ENCODE measurements at places on chromosomes 16 and 17.

DNA sequence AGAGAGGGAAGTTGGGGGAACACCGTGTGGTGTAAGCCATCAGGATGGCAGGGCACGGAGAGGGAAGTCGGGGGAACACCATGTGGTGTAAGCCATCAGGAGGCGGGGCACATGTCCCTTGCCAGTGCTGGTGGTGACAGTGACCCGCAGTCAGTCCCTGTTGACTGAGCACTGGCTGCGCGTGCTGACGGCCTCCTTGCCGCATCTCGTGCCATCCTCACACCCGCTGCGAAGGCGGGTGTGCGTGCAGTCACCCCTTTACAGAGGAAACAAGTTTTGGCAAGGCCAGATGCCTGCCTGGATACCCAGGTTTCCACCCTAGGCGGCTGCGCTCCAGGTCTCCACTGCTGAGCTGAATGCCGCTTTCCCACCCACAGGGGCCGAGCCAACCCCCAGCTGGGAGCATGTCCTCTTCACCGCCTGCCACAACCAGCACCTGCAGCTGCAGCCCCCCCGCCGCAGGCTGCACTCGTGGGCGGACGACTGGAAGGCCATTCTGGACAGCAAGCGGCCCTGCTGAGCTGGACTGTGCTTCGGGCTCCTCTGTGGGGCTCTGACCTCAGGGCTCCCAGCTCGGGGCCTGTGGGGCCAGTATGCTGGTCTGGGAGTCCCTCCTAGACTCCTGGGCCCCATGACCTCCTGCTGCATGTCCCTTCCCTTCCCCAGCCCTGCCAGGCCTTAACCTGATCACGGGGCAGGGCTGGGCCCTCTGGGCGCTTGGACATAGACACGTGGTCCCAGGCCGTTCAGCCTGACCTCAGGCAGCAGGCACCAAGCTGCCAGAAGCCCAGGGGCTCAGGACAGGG lies 43.5 kb downstream of the NT5M start:
- DNase-seq, result no peak

DNA sequence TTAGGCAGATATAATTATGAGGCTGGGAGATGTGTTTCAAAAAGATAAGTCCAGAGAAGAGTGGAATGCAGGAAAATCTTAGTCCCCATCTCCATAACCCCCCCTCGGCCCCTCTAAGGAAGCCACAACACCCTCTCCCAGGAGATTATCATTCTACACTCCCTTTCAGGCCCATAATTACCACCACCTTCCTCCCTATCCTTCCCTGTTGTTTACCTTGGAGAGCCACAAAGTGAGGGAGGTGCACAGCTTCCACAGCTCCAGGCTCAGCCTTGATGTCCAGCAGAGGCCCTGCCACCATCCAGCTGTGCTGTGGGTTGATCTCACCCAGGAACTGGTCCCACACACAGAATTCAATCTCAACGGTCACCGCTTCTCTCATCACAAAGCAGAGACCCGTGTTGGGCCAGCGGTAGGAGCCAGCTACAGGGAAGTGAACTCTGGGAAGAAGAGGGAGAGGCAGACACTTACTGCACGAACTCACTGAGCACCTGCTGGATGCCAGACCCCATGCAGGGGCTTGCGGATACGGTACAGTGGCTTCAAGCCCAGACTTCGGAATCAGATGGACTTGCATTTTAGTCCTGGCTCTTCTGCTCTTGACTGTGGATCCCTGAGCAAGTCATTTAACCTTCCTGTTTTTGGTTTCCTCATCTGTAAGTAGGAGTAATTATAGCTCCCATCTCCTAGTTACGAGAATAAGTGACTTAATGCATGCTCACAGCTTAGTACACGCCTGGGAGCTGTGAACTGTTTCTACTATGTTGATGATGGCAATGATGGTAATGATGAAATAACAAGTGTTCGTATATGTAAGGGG lies 44.1 kb downstream of the MIS12 start:
- DNase-seq, result no peak

DNA sequence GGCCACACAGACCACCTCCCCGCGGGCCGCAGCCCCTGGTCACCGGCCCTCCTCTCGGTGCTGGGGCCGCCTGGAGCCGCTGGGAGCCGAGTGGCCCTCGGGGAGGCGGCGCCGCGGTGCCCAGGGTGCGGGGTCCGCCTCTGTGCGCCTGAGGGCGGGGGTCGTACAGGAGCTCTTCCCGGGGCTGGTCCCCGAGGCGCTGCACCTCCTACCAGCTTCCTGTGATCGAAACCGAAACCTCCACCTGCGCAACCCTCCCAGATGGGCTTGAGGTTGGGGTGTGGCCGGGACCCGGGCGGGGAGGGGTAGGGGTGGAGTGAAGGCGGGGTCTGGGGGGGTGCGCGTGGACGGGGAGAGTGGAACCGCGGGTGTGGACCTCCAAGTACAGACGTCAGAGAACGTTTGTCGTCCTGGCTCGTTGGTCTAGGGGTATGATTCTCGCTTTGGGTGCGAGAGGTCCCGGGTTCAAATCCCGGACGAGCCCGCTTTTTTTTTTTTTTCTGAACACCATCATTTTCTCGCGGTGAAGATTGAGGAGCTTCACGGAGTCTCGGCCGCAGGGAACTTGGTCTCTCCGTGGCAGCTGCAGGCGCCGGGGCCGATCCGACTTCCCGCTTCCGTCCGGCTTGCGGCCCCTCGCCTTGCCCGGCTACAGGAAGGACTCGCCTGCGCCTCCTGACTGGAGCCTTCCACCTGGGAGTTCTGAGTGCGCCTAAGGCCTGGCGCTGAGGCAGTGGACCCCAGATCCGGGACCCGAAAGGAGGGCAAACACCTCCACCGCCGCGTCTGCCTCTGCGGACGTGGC lies 23.9 kb downstream of the ZNF213 start:
- DNase-seq, result no peak

DNA sequence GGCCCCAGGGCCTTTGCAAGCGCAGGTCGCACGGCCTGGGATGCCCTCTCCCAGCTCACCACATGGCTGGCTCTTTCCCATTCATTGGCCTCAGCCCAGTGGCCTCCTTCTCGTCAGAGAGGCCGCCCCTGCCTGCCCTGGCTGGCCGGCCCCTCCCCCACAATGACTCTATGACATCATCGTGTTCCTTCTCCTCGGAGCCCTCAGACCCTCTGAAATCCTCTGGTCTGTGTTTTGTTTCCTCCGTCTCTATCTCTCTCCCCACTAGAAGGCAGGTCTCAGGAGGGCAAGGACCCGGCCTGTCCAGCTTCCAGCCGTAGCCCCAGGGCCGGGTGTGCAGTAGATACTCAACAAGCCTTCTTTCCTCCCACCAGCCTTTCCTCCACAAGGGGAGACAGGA lies 164.8 kb upstream of the FOXF1 start:
- DNase-seq, result no peak

GRCh38 chr17:73290399-73291259 lies 21.2 kb downstream of the CDC42EP4 start:
- DNase-seq, result no peak

GRCh38 chr17:38428112-38428642 lies at the start of gene ARHGAP23:
ARHGAP23 (plus strand) TSS chr17:38428464; CDS start chr17:38428486, 22 bp downstream.
- DNase-seq, result no peak

GRCh38 chr17:43823350-43824084 lies 9.4 kb downstream of the MPP3 start:
- DNase-seq, result no peak

- DNase-seq, result no peak
These were observed 13.3 kb upstream of the RAI1 start for GRCh38 chr17:17667947-17668346.

- no peak for DNase-seq
These were observed 110.8 kb upstream of the GSE1 start for GRCh38 chr16:85502357-85502756.

- DNase-seq, result no peak
These were observed 57.5 kb upstream of the TOB1 start for GRCh38 chr17:50923611-50924010.

DNA sequence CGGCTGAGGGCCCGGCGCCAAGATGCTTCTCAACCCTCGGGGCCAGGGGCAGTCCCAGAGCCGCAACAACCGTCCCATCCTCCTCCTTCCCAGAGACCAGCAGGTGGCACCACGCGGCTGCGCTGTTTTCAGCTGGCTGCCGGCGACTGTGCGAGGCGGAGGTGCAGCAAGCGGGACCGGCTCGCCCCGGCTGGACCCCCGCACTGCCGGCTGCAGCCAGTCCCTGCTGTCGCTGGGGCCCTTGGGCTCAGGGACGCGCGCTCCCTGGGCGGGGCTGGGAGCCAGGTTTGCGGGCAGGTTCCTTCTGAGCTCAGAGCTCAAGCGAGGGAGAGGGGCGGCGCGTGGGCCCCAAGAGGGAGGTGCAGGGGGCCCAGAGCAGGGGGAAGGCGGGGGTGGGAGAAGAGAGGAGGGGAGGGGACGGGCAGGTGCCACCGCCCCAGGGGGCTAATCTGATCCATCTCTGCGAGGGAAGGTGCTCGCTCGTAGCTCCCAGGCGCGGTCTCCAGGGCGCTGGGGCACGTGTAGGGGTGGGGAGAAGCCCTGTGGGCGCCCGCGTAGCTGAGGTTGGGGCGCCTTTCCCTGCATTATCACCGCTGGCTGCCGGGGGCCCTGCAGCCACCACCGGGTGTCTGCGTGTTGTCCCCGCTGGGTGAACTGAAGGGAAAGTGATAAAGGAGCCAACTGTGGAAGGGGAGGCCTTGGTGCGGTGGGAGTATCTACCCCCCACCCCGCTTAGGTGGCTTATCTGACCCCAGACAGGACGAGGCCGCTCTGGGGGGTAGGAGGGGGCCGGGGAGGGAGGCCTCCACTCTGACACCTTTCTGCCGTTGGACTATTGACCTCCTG lies 24.2 kb downstream of the STAT5A start:
- peak; percentile 80 for DNase-seq

DNA sequence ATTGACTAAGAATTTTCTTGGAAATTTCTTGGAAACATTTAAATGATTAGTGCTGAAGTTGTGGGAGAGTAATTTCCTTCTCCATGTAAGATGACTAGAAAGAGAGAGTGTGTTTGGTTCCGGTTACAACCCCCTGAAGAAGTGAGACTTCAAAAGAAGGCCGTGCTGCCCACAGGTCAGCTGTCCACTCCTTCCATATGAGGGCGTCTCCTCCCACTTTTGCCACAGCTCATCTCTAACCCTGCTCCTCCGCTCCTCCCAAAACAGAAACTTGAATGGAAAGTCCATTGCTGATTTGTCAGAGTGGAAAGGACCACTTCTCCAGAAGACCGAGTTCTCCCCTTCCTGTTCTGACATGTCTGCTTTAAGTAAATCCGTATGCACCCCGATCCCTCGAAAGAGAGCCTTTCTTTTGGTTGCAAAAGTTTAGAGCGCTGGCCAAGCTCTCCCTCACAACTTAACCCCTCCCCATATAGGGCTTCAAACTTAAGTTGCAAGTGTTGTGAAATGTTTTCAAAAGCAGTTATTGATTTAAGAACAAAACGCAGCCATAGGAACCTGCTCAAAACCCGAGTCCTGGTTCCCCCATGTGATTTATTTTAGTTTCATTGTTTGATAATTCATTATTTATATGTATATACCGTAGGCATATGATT lies 129.5 kb downstream of the SOCS1 start:
- no peak for DNase-seq

GRCh38 chr17:60390925-60391470 lies 935 bp downstream of the USP32 start:
- DNase-seq, result no peak

DNA sequence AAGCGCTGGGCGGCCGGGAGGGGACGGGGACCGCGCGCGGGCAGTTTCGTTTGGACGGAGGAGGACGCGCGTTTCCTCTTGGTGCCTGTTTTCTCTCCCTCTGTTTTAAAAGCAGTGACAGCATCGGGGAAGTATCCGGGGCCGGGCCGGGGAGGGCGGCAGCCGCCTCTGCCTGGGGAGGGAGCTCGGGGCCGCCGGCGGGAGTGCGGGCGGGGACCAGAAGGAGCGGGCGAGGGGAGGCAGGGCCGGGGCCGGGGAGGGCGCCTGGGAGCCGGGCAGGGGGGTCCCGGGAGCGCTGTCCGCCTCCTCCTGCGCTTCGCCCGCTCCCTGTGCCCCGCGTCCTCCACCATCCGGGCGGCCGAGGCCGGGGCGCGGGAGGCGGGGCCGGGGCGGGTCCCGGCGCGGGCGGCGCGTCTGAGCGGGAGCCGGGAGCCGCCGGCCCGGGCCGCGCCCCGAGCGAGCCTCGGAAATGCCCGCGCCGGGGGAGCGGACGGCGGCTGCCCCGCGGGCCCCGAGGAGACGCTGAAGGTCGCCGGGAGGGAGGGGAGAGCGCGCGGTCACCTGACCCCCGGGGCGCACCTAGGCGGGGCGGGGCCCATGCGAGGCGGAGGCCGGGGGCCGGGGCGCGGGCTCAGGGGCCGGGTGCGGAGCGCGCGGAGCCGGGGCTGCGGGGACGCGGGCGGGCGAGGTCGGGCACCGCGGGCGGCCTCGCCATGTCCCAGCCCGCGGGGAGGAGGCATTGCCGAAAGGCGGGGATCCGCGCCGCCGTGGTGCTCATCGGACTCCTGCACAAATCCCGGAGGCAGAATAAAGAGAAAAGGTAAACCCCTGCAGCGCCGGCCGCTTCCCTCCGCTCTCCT lies 57.3 kb downstream of the RAP1GAP2 start:
- DNase-seq, result no peak

DNA sequence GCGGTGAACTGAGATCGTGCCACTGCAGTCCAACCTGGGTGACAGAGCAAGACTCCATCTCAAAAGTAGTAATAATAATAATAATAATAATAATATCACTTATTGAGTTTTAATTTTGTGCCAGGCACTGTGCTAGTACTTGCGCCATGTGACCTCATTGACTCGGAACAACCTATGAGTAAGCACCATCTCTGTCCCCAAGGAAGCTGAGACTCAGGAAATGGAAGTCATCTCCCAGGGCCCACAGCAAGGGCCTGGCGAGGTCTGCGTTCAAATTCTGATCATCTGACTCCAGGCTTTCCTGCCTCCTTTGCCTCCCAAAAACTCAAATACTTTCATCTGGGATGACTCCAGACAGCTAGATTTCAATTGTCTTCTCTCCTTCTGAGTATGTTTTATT lies 162.9 kb downstream of the SEC14L1 start:
- DNase-seq, result no peak

DNA sequence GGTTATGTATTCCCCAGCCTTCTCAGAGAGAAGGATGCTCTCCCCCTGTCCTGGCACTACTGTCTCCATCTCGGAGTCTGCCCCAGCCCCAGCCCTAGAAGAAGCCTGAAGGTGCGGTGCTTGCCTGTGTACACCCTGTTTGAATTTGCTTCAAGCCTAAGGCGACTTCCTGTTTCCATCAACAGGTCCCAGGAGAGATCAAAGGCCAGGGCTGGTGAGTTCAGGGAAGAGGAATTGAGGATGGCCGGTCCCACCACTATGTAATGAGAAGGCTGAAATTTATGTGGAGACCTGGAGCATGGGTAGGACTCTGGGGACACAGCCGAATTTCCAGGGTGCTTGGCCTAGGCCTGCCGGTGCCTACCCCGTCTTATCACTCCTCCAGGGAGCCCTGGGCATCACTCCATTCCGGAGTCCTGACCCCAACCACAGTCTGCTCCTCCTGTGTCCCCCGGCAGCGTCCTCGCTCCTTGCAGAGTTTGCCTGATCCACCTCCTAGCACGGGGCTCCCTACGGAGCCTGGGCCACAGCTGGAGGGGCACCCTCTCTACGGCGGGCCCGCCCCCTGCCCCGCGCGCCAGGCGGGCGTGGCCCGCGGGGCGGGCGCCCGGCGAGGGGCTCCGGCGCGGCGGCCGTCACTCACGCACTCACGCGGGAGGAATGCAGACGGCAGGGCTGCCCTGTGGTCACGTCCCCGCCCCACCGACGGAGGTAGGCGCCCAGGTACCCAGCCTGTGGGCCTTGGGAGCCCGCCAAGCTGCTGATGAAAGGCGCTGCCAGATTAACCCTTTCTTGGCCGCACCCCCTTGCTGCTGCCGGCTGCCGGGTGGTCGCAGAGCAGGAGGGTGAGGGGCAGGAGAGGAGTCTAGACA lies 53.8 kb upstream of the TAC4 start:
- DNase-seq, result no peak

GRCh38 chr17:75754378-75755204 lies 10.4 kb downstream of the GALK1 start:
- no peak for DNase-seq

Data from left renal cortex interstitium (tissue), 4 donors.